ENCODE measurements at places on chromosomes 6 and 20.

DNA sequence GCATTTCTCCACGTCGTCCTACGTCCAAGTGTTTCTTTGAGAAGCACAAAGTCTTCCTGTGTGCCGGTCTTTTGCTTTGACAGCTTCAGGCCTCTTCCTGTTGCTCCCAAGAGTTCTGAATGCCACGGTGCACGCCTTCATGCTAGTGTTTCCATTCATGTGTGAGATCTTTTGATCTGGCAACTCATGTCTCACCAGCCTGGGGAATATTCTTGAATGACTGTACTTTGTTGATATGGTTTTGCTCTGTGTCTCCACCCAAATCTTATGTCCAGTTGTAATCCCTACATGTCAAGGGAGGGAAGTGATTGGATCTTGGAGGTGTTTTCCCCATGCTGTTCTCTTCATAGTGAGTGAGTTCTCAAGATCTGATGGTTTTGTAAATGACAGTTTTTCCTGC is 129.6 kb upstream of the THBS2 start:
- DNase-seq, result no peak

- DNase-seq, result no peak
Measured at GRCh38 chr6:161228921-161229591, 44.8 kb downstream of the AGPAT4 start.

DNA sequence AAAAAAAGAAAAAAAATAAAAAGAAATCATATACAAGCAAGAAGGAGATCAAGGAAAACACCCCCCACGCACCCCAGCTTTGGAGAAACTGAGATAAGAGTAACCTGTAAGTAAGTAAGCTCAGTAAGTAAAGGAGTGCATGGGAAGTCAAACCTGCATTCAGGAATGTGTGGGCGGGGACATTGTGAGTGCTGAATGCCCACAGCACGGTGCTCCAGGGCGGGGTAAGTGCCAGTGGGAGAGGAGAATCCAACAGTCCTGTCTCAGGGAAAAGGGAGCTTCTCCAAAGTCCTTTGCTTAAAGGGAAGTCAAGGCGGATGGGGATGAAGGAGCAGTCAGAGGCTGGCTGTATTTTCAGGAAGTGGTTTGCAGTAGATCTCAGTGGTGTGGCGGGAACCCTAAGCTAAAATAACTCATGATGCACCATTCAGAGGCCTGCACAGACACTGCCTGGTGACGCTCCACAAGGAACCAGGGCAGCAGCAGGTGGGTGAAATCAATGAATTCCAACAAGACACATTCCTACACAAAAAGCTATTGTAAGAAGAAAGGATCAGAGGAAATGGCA is 368.0 kb downstream of the QKI start:
- no peak for DNase-seq

GRCh38 chr20:36394340-36394965 is 88.3 kb downstream of the DLGAP4 start:
- DNase-seq, result no peak

DNA sequence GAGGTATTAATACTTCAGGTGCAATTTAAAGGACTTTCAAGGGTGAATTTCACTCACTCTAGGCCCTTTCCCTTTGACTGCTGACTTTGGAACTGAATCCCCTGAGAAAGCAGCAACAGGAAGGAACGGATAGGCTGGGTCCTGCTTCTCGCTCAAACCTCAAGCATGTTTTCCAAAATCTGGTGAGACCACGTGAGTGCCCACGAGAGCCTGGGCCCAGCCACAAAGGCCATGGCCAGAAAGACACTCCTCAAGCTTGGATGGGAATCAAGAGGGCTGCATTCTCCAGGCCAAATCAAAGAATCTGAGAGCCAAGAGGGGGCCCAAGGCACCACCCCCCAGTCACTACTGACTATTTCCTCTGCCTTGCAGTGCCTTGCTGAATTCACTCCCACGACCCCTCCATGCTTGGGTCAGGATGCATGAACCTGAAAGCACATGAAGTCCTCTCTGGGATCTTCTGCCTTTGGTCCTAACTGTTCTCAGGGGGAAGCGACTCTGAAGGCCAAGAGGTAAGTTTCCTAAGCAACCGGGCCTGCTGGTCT is 146.1 kb downstream of the NFATC2 start:
- no peak for DNase-seq
